EL (cell line): ENCODE measurements at places on chromosomes 7 and 10.

DNA sequence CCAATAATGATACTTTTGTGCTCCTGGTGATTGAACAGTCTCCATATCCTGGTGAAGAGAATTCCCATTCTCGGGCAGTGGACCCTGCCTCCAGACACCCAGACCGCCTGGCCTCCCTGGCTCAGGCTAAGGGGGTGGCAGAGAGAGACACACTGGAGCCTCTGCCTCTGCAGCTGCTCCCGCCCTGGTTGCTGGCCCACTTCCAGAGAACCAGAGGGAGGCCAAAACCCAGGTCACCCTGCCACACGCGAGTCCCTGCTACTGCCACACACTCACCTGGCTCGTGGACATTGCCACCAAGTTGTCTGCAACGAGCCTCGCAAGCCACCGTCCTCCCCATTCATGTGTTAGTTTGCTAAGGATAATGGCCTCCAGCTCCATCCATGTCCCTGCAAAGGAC, 221.8 kb downstream of the HPSE2 start:
- DNase-seq = no peak

DNA sequence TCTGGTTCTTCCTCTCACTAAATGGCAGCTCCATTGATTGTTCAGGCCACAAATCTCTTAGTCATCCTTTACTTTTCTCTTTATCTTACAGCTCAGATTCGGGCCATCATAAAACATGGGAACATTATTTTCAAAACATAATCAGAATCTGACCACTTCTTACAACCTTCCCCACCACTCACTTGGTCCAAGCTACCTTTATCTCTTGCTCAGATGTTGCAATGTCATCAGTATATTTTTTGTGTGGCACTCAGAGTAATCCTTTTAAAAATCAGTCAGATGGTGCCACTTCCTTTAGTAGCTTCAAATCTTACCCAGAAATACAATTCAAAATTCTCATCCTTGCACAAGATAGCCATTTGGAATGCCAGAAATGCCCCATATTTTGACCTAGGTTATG, 34.5 kb upstream of the FAM3C start:
- DNase-seq = no peak

GRCh38 chr10:50063100-50063499, 4.7 kb upstream of the WASHC2A start:
- no peak for DNase-seq

DNA sequence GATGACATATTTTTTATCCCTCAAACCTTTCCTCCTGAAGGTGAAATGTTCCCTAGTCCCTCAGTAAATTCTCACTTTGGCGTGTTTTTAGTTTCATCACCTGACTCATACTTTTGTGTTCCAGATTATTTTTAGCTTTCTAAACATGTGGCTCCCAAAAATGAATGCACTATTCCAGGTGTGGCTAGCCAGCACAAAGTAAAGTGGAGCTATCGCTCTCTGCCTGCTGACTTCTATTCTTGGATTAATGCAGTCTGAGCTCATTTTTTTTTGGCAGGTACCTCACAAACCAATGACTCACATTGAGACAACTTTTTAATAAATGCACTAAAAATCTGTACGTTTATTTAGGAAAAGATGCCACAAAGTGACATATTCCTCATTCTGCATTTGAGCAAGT, 58.8 kb upstream of the LANCL2 start:
- DNase-seq = no peak

DNA sequence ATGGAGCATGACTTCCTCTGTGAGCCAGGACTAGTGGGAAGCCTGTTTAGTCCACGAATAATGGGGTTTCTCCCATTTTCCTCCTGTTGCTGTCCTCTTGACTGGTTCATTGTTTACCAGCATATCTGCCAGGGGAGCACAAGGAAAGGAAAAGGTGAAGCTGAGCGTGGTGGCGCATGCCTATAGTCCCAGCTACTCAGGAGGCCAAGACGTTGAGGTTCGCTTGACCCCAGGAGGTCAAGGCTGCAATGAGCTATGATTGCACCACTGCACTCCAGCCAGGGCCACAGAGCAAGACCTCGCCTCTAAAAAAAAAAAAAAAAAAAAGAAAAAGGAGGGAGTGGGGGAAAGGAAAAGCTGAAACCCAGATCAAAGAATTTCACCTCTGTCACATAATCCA, 5.8 kb upstream of the IL2RA start:
- DNase-seq = no peak

DNA sequence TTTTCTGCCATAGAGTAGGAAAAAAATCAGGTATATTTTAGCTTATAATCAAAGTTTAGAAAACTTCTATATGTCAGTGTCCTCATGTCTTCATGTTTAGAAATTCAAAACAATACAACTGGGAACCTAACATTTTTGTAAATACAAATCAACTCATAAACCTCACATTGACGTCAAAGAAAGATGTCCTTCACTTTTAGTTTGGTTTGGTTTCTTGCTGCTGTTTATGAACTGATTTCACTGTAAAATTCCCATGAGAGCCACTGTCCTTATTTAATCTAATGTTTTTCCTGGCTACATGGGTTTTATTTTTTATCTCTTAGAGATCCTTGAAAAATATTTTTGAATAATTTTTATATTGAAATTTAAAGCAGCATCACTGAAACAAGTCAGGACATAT, 208.4 kb downstream of the DYNC1I1 start:
- DNase-seq = no peak

GRCh38 chr10:83701799-83702198, 437.5 kb upstream of the GHITM start:
- no peak for DNase-seq

- DNase-seq = no peak
Observed at GRCh38 chr10:25405871-25406270, 231.1 kb downstream of the GPR158 start.

DNA sequence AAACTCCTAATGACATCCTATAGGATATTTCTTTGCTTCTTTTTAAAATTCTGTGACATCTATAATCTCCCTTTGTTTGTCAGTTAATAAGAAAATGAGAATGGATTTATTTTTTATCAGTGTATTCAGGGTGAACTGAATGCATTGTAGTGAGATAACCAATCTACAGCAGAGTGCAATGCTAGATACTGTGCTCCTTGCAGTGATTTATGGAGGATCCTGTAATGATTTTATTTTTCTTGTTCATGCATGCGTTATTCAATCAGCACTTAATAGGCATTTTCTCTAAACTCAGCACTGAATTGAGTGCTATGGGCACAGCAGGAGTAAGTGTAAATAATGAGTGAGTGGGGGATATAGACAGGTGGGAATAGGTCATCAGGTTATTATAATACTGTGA, 253.9 kb downstream of the CDK14 start:
- DNase-seq = no peak

DNA sequence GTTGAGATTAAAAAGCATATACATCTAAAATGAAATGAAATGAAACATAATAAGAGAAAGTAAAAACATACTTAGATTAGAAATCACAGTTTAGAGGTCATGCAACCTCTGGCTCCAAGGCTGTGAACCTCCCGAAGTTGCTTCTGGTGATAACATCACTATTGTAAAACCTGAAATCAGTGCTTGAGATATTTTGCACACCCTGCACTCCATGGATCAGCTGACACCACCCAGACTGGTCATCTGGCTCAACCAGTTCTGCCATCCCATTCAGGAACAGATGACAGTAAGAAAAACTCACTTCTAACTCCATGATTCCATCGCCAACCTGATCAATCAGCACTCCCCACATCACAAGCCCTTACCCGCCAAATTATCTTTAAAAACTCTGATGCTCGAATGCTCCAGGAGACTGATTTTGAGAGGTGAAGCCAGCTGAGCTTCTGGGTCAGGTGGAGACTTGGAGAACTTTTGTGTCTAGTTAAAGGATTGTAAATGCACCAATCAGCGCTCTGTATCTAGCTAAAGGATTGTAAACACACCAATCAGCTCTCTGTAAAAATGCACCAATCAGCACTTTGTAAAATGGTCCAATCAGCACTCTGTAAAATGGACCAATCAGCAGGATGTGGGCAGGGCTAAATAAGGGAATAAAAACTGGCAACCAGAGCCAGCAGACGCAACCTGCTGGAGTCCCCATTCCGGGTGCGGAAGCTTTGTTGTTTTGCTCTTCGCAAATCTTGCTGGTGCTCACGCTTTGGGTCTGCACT, 162.6 kb upstream of the MAGI2 start:
- no peak for DNase-seq

- DNase-seq = no peak
Observed at GRCh38 chr7:3134745-3135144, 91.1 kb upstream of the CARD11 start.

GRCh38 chr10:129839285-129840195, 124.5 kb downstream of the EBF3 start:
- DNase-seq = no peak

- DNase-seq = no peak
Observed at GRCh38 chr10:120538091-120538490, 81.1 kb downstream of the PLPP4 start.

DNA sequence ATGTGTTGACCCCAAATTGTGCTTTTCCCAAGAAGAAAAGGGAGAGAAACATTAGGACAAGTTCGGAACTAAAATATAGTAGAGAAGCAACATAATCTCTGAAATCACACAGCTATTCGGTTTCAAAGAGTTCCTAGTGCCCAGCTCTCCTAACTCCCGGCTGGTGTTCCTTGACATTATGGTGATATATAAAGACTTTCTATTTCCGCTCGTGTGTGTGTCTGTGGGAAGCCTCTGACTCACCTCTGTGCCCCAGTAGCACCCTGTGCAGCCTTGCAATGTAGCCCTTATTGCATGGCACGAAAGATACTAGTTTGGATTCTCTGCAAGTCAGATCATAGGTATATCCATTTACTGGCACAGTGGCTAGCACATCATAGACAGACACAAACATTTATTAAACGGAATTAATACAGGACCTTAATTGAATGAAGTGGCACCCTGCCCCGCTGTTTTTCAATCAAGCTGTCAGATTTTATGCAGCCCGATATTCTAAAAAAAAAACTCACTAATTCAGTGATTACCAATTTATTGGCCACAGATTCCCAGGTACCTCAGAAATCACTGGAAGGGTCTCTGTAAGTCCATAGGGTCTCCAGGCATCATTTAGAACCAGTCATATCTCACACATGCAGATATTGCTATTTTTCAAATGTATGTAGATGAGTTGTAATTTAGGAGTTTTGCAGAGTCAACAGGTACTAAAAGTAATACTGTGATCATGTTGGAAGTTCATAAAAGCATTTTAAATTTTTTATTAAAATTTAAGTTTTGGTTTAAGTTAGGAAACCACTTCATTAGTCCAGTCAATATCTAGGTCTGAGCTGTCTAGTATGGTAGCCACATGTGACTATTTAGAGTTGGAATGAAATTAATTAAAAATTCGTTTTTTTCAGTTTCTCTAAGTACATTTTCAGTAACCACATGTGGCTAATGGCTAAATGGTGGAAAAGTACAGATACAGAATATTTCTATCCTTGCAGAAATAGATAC, 43.3 kb downstream of the SFTPD start:
- DNase-seq = peak; percentile 60

DNA sequence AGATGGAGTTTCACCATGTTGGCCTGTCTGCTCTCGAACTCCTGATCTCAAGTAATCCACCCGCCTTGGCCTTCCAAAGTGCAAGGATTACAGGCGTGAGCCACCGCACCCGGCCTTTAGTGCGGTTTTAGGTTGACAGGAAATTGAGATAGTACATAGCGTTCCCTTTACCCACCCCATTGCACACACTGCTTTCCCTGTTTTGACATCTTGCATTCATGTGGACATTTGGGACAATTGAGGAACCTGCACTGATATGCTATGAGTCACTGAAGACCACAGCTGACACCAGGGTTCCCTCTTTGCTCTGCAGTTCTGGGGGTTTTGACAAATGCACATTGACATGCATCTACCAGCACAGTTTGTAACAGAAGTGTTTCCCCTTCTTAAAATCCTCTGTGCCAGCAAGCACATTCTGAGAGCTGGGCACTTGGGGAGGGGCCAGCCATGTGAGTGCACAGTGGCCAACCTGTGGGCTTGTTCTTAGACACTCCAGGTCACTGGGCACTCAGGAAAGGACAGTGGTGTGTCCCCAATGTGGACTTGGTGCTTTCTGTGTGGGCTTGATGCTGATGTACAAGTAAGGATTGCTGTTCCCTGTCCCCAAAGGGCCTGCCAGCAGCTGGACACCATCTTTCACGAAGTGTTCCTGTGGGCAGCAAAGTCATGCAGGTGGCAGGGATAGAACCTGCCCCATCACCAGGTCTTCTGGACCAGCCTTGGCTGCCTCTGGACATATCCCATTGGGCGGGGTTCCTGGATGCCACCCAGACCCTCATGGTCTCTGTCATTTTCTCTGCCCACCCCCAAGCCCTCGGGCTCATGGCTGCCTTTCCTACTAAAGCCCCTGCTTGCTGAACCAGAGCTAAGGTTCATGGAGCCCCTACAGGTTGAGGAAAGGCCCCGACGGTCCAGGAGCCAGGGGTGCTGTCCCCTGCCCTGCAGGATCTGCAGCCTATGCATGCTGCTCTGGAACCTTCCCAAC, 579.8 kb downstream of the GLRX3 start:
- DNase-seq = no peak

DNA sequence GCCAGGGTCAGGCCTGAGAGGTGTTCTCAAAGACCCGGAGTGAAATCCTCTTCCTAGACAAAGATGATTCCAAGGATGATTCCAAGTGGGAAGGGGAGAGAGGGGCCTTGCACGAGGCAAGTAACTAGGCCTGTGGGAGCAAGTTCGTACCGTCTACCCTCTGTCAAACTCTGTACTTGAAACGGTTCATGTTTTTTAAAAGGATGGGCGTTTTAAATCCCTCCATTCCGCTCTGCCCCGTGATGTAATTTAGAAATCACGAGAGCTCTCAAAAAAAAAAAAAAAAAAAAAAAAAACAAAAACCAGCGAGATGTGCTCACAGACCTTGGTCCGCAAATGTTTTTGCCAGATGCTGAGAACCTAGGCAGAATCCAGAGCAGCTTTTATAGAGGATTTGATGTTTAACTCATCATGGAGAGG, 114.7 kb upstream of the CARD11 start:
- DNase-seq = no peak
